ENCODE measurements at places on chromosomes 1 and 21.

GRCh38 chr1:206834711-206835110 lies 30.7 kb upstream of the IL20 start:
- no peak for DNase-seq

DNA sequence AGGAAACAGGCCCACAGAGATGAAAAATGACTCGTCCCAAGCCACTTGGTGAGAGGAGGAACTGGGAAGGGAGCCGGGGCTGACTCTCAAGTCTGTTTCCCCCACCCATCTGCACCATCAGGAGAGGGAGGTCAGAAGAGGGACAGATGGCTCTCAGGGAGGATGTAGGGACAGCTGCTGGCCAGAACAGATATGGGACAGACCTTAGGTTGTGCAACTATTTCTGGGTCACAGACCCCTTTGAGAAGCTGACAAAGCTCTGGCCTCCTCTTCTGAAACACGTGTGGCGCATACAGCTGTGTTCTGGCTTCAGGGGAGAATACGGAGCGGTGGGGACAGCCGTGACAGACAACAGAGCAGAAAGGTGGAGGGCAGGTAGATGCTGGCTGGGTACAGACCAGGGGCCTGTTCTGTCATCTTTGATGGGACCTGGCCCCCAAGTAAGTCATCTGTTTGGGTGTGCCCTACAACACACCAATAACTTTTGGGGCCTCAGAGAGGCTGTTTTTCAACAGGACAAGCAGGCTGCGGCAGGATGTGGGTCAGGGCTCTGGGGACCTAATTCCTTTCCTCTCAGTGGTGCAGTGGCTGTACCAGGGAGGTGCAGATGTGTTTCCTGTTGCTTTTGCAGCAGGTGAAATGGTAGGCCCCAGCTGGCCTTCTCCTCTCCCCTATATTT lies 7.3 kb downstream of the SH3BGRL3 start:
- peak; percentile 54 for DNase-seq

DNA sequence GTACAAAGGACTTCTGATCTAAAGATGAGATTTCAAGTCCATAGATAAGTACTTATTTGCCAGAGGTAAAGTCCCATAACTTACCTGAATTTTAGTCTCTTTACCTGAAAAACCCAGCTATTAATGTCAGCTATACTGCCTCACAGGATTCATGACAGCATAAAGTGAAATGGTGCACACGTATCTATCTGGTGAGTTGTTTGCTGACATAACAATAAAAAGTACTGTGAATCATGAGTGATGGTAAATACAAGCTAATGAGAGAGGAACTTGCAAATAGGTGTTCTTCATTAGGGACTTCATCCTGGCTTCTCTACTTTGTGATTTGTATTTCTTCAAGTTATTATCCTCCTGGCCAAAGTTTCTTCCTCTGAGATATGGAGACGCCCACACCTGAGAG lies 225.1 kb upstream of the C8B start:
- DNase-seq = no peak

DNA sequence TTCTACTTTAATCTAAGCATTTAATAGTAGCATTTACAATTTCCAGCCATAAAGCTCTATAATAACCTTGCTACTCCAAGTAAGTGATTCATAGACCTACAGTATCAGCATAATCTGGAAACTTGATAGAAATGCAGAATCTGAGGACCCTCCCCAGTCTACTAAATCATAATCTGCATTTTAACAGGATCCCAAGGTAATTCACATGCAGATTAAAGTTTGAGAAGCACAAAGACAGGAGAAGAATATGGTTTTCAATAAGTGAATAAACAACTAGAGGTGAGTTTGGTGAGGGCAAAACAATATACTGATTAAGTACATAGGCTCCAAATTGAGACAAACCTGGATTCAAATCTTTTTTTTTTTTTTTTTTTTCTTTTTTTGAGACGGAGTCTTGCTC lies 57.4 kb downstream of the PRPF38A start:
- no peak for DNase-seq

DNA sequence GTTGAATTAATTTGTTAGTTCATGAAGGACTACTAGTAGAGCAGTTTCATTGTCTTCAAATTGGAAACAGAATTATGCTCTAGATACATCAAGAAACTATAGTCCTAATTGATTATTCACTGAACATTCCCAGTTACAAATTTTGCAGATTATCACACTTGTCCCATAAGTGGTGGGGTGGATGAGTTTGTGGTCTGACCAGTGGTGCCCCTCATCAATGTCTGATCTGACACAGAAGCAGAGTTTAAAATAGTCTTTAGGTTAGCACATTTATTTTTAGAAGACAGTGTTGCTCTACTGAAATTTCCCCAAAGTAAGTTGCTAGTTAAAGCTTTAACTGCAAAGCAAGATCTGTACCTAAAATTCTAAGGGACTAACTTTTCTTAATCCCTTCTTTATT lies 42.9 kb downstream of the INKA2 start:
- no peak for DNase-seq
